Activated CD4-positive, alpha-beta T cell treated with anti-CD3 and anti-CD28 coated beads for 36 hours (primary cell): ENCODE measurements at places on chromosomes 12 and 14. TPM values are rescaled to one million over a fixed set of nuclear protein-coding genes. Genes with fewer than 3 reads are reported as not detected.

The KRT75 gene
- not detected for total RNA-seq

The SLCO1C1 gene
- total RNA-seq = not detected

- H3K36me3 ChIP-seq = peaks cover 10% of the 10 kb centered on the region
- no peak overlapping the region for H3K27ac ChIP-seq
- H3K4me3 ChIP-seq = no peak overlapping the region
- DNase-seq = no peak
- no peaks in the 10 kb centered on the region for H3K27me3 ChIP-seq
- H3K4me1 ChIP-seq = peaks cover 21% of the 10 kb centered on the region
Measured at GRCh38 chr12:55833056-55833455, 3.7 kb upstream of the DNAJC14 start.

The SLC22A17 gene
- 5.3 TPM for total RNA-seq

The IGF1 gene
- not detected for total RNA-seq

DNA sequence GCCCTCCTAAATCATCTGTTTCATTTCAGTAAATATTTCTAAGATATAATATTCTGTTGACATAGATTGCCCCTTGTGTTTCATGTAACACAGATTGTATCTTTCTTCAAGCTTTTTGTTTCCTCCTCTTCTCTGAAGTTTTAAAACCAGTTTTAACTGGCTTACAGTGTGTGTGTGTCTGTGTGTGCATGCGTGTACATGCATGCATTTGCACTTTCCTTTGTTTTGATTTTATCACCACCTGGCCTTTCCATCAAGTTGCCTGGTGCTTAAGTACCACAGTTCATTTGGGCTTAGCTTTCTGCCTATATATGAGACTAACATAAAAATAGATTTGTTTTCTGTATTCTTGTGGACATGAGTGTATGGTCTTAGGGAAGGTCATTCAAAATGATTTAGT is 31.9 kb downstream of the ETNK1 start:
- H3K36me3 ChIP-seq = peaks cover 30% of the 10 kb centered on the region
- no peak for DNase-seq
- peaks cover 42% of the 10 kb centered on the region for H3K4me1 ChIP-seq
- no peak overlapping the region for H3K4me3 ChIP-seq
- no peak overlapping the region for H3K27ac ChIP-seq

DNA sequence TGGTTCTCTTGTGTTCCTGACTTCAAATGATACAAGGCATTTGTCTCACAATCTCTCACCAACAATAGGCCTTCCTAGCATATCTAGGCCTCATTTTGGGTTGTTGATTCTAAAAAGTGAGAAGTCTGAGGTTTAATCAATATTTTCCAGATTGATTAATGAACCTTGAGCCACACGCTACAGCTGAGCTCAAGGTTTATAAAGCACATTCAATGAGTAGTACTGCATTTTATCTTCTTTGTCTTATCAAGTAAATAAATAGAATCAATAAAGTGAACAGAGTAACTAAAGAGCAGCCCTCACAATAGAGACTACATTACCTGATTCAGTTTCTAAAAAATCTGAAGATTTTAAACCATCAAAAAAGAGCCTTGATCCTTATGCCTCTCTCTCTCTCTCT is 407.5 kb upstream of the CLEC14A start:
- no peaks in the 10 kb centered on the region for H3K36me3 ChIP-seq
- no peaks in the 10 kb centered on the region for H3K27me3 ChIP-seq
- no peaks in the 10 kb centered on the region for H3K4me1 ChIP-seq
- no peak for DNase-seq
- no peak overlapping the region for H3K4me3 ChIP-seq

GRCh38 chr12:107449891-107450290 is 235.7 kb upstream of the PWP1 start:
- no peak overlapping the region for H3K27ac ChIP-seq
- peaks cover 5% of the 10 kb centered on the region for H3K36me3 ChIP-seq
- DNase-seq = no peak
- H3K27me3 ChIP-seq = no peaks in the 10 kb centered on the region
- no peak overlapping the region for H3K4me3 ChIP-seq

The KRT72 gene
- 3.2 TPM for total RNA-seq

DNA sequence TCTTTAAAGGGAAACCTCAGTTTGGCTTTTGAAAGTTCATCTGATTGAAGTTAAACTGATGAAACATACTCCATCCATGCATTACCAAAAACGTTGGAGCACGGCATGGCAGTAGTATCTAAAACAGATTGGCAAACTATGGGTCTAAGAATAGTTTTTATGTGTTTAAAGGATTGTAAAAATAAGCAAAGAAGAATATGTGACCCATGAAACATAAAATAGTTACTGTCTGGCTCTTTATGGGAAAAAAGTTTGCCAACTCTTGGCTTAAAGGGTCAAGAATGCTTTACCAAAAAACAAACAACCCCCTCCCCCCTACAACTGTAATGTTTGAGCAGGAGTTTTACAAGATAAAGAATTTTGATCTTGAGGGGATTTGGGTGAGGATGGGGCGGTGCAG is 32.6 kb downstream of the TRAF3 start:
- peaks cover 91% of the 10 kb centered on the region for H3K4me1 ChIP-seq
- peak overlapping the region; percentile 72 for H3K27ac ChIP-seq
- no peak for DNase-seq
- no peaks in the 10 kb centered on the region for H3K27me3 ChIP-seq

- no peaks in the 10 kb centered on the region for H3K27me3 ChIP-seq
- H3K27ac ChIP-seq = no peak overlapping the region
- H3K4me1 ChIP-seq = peaks cover 4% of the 10 kb centered on the region
- H3K36me3 ChIP-seq = no peaks in the 10 kb centered on the region
Measured at GRCh38 chr12:90174198-90174510, 465.5 kb upstream of the ATP2B1 start.

- DNase-seq = no peak
- no peak overlapping the region for H3K4me3 ChIP-seq
- H3K4me1 ChIP-seq = no peaks in the 10 kb centered on the region
- no peaks in the 10 kb centered on the region for H3K36me3 ChIP-seq
- peaks cover 6% of the 10 kb centered on the region for H3K27me3 ChIP-seq
- no peak overlapping the region for H3K27ac ChIP-seq
Measured at GRCh38 chr14:69501423-69501838, 16.9 kb downstream of the PLEKHD1 start.

DNA sequence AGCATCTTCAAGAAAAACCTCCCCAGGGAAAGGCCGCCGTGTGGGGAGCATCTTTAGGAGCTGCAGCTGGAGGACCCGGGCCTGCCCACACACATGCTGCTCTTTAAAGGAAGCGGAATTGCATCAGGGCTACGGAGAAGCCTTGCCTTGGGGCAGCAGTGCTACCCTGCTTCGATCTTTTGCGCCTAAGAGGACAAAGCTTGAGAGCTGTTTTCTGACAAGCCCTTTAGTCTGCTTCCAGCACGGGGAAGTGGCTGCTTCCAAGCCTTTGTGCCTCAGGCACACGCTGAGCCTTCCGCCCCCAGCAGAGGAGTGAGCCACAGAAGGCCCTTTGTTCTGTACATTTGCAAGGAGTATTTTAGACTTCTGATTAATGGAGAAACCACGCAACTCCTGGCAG is 31.5 kb downstream of the COA8 start:
- peaks cover 6% of the 10 kb centered on the region for H3K36me3 ChIP-seq
- no peak for DNase-seq

GRCh38 chr12:89817501-89818226 is 109.0 kb upstream of the ATP2B1 start:
- no peak for DNase-seq
- H3K27me3 ChIP-seq = no peaks in the 10 kb centered on the region
- H3K4me1 ChIP-seq = no peaks in the 10 kb centered on the region

The NR1H4 gene
- not detected for total RNA-seq

The MYO1H gene
- total RNA-seq = not detected

The LRRIQ1 gene
- total RNA-seq = not detected

GRCh38 chr12:67758521-67758920 is 110.0 kb downstream of the DYRK2 start:
- no peak overlapping the region for H3K4me3 ChIP-seq
- no peaks in the 10 kb centered on the region for H3K36me3 ChIP-seq
- H3K27ac ChIP-seq = no peak overlapping the region
- no peak for DNase-seq

- peaks cover 2% of the 10 kb centered on the region for H3K27me3 ChIP-seq
- H3K4me1 ChIP-seq = no peaks in the 10 kb centered on the region
- no peak overlapping the region for H3K4me3 ChIP-seq
- no peak overlapping the region for H3K27ac ChIP-seq
- DNase-seq = no peak
- H3K36me3 ChIP-seq = no peaks in the 10 kb centered on the region
Measured at GRCh38 chr12:85831327-85831990, 4.8 kb downstream of the RASSF9 start.

The GLI1 gene
- 0.40 TPM for total RNA-seq

The REM2 gene
- 0.33 TPM for total RNA-seq

The GPR135 gene
- total RNA-seq = 1.1 TPM

DNA sequence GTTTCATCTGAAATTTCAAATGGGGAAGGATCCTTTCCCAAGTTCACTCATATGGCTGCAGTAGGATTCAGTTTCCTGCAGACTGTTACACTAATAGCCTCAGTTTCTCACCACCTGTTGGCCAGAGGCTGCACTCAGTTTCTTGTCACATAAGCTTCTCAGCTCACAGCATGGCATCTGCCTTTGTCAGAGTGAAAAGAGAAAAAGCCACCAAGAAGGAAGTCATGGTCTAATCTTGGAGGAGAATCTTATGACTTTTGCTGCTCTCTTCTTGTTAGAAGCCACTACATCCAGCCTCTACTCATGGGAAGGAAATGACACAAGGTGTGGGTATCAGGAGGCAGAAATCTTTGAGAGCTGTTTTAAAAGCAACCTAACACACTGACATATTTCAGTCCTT is 39.4 kb upstream of the BTG1 start:
- H3K36me3 ChIP-seq = no peaks in the 10 kb centered on the region
- peaks cover 48% of the 10 kb centered on the region for H3K4me1 ChIP-seq
- H3K4me3 ChIP-seq = peak overlapping the region; percentile 11

DNA sequence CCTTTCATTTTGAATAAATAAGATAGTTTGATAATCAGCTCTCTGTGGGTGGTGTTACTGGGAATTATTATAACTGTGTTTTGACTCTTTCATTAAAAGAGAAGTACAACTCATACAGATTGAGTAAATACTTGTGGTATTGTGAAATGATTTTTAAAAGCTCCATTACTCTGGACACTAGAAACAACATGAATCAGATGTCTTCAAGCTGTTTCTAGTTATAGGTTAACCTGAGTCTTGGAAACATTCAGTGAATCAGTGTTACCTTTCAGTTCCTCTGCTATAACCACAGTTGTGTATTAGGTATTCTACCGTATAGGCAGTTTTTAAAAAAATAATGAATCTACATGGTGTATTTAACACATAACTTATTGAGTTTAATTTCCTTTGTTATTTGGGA is 128.4 kb upstream of the SSTR1 start:
- peaks cover 38% of the 10 kb centered on the region for H3K4me1 ChIP-seq
- DNase-seq = no peak
- H3K36me3 ChIP-seq = no peaks in the 10 kb centered on the region
- no peaks in the 10 kb centered on the region for H3K27me3 ChIP-seq
- no peak overlapping the region for H3K4me3 ChIP-seq
- H3K27ac ChIP-seq = no peak overlapping the region

The EML5 gene
- 8.1 TPM for total RNA-seq
